NCI-H774 (cell line): ENCODE measurements at places on chromosomes 4 and X.

GRCh38 chr4:30028826-30029225 lies 691.3 kb upstream of the PCDH7 start:
- no peak for DNase-seq

GRCh38 chr4:145613566-145614232 lies 5.5 kb upstream of the MMAA start:
- DNase-seq, result no peak

DNA sequence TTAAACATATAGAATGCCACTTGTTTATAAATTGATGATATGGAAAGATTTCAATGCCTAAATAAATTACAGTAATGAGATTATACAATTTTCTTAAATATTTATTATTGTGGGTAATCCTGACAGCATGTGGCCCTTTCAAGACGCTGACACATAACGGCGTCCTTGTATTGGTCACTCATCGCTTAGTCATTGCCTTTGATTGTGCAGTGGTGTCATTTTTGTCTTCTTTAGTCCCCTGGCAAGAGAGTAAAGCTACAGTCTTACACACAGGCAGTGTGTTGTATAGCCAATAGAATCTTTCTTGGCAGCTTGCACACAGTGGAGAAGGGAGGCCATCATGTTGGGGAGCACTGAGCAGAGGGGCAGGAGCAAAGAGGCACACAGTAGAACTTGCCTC lies 361.8 kb upstream of the GALNT7 start:
- DNase-seq, result no peak

- DNase-seq, result peak; percentile 61
These were observed 63.2 kb downstream of the MGST2 start for GRCh38 chr4:139728840-139729239.

DNA sequence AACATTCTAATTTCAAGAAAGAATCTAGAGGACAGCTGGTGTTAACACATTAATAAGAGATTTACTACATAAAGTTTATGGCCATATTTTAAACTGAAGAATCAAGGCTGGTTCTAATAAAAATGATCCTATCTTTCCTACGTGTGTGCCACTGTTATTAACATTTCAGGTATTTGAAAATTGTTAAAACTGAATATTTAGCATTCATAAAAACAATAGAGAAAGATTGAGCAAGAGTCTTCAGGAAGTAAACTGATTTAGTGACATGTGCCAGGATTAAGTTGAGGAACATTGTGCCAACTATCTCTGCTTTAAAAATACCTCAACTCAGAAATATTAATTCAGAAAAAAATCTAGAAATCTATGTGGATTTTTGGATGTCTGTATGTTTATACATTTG lies 810.1 kb downstream of the FAT4 start:
- no peak for DNase-seq

DNA sequence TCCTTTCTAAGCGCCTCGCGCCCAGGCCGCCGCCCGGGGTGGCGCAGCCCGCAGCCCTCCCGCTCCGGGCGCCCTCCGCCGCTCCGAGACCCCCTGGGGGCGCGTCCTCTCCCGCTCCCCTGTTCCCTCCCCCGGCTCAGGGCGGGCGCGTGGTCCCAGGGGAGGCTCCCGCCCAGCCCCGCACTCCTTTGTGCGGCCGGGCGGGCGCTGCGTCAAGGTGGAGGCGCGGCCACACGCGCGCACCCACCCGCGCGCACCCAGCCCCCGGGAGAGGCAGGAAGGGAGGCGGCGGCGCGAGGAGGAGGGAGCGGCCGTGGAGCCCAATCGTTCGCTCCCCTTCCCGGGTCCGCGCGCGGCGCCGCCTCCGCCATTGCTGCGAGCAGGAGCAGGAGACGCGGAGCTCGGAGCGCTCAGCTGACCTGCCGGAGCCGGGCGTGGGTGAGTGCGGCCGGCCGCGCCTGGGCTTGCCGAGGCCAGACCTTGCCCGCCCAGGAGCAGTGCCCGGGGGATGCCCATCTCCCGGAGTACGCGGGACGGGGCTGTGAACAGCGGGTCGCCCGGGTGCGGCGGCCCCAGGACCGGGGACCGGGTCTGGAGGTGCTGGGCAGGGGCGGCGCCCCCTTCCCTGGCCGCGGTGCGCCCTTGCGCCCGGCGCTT lies at the start of gene NSG1:
Gene NSG1 (plus strand): TSS at position 367 of the 657 bp plus-strand sequence. CDS start 528 bp downstream, outside the sequence.
- DNase-seq, result no peak

GRCh38 chr4:187251896-187252295 lies 528.2 kb upstream of the FAT1 start:
- no peak for DNase-seq

GRCh38 chr4:88188738-88189417 lies 30.4 kb upstream of the ABCG2 start:
- DNase-seq, result no peak

DNA sequence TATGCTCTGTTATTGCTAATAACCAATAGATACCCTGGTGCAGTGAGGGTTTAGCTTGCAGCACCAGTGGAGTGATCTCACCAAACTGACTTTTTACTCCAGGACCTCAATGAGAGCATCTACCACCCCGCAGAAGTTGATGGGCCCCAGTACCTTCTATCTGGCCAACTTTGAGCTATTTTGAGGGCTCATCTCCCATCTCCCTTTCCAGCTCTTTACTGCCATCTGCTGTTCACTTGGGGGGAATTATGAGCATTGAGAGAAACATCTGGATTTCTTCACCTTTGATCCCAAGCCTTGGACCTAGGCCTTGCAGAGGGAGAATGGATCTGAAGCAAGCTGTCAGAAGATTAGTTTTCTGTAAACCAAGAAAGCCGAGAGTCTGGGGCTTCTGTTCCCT lies 143.6 kb downstream of the TMEM164 start:
- peak; percentile 17 for DNase-seq

- no peak for DNase-seq
These were observed 161.0 kb upstream of the HS3ST1 start for GRCh38 chr4:11589676-11590075.

GRCh38 chr4:24840826-24841543 lies 45.6 kb downstream of the SOD3 start:
- DNase-seq, result no peak

DNA sequence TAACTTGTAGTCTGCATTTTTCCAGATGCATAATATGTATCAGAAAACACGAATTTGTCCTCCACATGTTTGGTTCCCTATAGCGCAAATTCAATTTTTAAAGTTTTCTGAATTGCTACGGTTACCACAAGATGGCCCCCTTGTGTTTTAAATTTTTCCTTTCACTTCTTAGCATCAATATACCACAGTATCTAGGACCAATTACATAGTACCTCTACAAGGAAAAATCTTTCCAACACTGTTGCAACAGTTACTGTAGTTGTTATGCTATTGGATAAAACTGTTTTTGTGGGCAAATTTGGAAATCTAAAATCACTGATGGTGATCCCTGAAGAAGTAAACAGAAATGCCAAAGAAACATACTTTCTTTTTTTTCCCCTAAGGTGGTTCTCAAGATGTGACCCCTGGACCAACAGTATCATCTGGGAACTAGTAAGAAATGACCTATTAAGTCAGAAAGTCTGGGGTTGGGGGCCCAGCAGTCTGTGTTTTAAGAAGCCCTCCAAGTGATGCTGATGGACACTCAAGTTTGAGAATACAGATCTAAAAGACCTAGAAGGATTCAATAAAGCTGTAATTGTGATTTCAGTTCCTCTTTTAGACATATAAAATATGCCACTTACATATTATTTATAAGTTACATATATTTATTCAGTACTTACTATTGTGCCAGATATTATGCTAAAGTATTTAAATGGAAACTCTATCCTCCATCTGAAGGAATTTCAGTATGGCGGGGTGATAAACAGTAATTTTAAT lies 3.1 kb downstream of the ZGRF1 start:
- no peak for DNase-seq

DNA sequence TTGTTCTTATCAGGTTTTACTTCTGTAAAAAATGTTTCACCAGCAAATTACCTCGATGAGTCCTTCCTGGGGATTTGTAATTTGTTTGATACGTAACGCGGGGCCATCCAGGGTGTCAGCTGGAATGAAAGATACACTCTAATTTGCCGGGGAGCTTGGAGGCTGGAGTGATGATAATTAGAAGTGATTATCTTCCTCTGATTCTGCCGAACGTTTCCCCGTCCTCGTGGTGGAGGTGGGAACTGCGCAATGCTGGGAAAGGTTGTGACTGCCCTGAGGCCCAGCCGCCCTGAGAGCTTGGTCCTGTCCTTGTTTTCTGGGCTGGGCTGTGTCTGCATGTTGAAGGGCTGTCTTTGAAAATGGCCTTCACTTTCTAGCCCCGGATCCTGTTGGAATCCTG lies 48.0 kb downstream of the SORCS2 start:
- no peak for DNase-seq

DNA sequence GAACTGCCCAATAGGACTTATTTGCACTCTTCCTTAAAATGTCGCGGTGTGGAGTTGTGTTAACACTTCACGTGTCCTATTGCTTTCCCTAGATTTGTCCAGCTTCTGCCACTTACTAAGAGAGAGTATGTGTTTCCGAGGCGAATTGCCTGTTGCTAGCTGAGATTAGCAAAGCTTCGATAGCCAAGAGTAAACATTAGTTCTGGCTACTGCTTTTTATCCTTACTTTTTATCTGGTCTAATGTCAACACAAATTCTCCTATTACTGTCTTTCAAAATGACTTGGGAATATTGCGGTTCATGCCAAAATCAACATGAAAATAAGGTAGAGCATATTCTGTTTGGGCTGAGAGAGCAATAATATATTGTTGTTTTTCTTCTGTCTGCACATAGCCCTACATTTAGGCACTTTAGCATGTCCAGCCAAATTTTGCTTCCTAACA lies 90.4 kb upstream of the VEGFC start:
- DNase-seq, result no peak

- no peak for DNase-seq
These were observed 255.7 kb upstream of the RPS6KA3 start for GRCh38 chrX:20522420-20522819.

DNA sequence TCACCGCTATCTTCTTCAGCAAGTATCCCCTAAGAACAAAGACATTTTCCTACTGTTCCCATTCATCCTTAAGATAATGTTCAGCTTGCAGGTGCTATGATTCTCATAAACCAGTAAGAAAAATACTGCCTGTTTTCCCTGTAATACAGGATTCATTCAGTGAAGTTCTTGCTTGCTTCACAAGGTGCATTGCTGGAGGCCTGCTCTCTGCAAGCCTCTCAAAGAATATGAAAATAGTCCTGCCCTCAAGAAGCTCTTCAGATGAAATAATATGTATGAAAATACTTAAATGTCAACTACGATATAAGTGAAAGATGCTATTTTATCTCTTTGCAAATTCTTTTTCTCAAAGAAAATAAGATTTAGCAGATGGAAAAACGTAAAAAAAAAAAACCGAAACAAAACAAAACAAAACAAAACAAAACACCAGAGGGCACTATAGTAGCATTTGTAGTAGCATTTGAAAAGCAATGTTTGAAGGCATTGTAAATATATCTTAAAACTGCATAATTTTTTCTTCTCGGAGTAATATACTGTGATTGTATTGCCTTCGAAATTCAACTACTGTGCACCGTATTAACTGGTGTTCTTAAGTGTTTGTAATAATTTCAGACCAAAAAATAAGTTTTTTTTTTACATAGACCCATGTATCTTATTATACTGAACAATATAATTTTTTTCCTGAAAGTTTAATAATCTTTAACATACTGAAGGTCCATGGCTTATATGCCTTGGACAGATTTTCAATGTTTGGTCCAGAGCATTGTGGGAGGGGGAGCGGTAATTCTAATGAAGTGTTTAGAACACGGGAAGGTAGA lies 26.0 kb downstream of the ADH4 start:
- DNase-seq, result no peak

GRCh38 chr4:151627491-151627890 lies 133.3 kb downstream of the GATB start:
- DNase-seq, result no peak

DNA sequence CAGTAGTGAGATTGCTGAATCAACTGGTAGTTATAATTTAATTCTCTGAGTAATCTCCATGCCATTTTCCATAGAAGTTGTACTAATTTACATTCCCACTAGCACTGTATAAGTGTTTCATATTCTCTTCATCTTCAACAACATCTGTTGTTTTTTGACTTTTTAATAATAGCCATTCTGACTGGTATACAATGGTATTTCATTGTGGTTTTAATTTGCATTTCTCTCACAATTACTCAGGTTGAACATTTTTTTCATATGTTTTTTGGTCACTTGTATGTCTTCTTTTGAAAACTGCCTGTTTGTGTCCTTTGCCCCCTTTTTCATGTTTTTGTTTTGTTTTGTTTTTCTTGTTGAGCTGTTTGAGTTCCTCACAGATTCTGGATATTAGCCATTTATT lies 880.2 kb downstream of the RAPGEF2 start:
- DNase-seq, result no peak
